Esophagus squamous epithelium (tissue), 5 donors: ENCODE measurements at places on chromosomes 13 and 19.

- DNase-seq: no peak
Measured at GRCh38 chr13:41763782-41764181, 197.1 kb downstream of the VWA8 start.

GRCh38 chr13:28552288-28552687, 57.4 kb upstream of the FLT1 start:
- no peak for DNase-seq

DNA sequence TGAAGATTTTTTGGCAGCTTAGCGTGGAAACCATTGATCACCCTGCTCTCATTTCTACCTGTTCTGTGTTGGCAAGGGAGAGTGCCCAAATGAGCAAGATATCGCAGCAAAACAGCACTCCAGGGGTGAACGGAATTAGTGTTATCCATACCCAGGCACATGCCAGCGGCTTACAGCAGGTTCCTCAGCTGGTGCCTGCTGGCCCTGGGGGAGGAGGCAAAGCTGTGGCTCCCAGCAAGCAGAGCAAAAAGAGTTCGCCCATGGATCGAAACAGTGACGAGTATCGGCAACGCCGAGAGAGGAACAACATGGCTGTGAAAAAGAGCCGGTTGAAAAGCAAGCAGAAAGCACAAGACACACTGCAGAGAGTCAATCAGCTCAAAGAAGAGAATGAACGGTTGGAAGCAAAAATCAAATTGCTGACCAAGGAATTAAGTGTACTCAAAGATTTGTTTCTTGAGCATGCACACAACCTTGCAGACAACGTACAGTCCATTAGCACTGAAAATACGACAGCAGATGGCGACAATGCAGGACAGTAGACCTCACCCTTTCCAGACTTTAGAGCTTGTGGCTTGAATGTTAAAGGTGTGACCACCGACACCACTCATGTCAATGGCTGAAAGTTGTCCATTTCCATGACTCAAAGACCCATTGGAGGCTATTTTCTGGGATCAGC, 5.8 kb downstream of the CEBPG start:
- no peak for DNase-seq

GRCh38 chr13:112055036-112055914, 11.7 kb upstream of the SOX1 start:
- DNase-seq: no peak

- DNase-seq: no peak
Measured at GRCh38 chr19:1483979-1484428, 5.0 kb upstream of the C19orf25 start.

DNA sequence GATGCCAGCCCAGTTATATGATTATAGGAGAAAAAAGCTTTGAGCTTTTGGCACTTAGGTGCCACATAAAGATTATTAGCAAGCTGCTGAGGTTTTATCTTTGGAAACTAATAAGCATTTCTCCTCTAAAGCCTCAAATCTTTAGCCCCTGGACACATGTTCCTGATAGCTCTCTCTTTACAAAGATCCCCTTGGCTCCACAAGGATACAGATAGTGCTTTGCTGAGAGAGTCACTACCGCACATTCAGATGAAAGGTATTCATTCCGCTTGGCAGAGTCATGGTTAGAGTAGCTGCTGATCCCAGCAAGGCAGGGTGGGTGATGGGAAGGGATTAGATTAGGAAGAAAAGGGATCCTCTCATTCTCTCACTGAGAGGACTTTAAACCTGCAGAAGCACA, 28.2 kb upstream of the PSG7 start:
- DNase-seq: no peak

GRCh38 chr13:112775791-112776279, 86.0 kb downstream of the ATP11A start:
- no peak for DNase-seq

DNA sequence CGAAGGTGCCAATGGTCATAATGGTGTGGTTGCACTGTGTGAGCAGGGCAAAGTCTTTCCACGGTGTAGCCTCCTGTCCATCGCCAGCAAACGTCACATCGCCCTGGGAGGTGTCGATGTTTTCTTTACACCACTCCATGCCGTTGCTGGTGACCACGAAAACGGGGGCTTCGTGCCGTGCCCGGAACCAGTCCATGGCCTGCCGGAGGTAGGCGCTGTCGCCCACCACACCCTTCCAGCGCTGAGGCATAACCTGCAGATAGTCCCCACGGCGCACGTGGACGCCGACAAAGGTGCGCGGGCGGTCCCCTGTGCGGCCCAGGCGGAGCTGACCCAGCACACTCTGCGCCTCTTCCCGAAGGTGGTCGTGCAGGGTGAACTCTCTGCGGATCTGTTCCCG, 2.1 kb downstream of the FUT1 start:
- no peak for DNase-seq

DNA sequence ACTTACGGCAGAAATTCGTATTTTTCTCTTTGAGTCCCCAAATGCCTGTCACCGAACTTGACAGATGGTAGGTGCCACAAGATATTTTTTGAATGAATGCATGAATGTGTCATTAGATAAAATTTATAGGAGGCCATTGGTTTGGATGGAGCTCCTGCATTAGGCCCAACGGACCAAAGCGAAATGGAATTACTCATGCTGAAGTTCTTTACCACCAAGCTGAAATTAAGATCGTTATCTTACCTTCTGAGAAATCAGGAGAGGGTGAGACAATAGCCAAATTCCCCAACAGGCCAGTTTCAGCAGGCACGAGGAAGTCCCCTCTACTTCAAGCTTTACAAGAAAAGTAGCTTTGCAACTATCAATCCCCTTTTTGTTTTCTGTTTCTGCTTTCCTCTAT, 452.5 kb upstream of the ARGLU1 start:
- no peak for DNase-seq

DNA sequence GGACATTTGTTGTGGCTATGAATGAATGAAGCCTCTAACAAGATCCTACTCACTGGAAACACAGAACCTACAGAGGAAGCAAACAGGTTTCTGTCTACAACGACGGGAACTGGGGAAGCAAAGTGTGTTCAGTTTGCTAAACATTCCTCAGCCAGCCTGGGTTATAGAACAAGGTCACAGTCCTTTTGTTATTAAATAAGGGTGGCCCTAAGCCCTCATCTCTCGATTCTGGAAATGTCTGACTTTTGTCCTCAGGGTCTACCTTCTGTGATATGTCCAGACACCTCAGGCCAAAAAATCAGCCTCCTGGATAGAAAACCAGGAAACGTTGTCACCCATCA, 64.6 kb upstream of the ARHGEF7 start:
- no peak for DNase-seq

DNA sequence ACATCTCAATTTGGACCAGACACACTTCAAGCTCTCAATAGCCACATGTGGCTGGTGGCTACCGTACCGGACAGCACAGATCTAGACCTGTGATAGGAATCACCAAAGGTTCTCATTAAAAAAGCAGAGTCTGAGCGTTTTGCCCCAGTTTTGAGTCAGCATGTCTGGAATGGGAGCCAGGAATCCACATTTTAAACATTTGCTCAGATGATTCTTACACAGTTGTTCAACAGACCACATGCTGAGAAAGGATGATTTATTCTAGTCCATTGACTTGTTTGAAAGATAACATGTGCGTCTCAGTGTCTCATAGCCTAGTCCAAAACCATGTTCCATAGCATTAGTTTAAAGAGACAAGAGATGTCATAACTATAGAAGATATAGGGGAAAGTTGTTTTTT, 53.4 kb downstream of the FLT3 start:
- DNase-seq: no peak

DNA sequence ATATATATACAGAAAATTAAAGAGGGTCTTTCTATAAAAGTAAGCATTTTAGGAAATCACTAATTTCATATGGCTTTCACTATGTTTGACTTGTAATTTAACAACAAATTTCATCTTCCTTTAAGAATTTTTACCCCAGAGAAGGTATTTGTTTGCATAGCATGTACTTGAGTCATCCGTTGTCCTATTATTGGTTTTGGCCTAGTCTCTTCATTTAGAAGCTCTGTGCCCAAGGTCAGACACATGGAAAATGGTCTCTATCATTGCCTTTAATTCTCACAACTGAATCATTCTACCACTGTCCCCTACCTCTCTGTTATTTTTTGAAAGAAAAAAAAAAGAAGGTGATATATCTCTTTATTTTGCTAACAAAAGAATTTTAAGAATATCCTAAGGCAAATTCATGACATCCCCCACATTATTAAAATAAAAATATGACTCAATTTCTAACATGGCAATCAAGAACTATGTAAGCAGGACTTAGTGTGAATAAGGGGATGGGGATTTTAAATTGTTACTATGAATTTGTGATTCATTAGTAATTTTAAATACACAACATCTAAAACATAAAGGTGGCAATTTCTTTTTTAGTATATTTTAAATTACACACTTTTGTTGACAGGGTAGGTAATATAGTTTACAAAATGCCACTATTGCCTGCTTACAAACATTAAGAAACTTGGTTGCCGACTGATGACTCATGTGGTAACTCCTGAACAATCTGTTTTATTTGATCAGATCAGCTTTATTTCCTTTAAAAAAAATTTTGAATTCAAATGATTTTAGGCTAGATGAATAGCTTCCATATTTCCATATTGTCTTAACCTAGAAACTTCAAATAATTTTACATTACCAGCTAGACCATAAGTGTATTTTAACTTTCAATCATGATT, 13.9 kb downstream of the SLITRK5 start:
- no peak for DNase-seq

- no peak for DNase-seq
Measured at GRCh38 chr19:18500376-18500775, 21.5 kb downstream of the ELL start.

- no peak for DNase-seq
Measured at GRCh38 chr13:113479179-113479578, 11.3 kb downstream of the DCUN1D2 start.

DNA sequence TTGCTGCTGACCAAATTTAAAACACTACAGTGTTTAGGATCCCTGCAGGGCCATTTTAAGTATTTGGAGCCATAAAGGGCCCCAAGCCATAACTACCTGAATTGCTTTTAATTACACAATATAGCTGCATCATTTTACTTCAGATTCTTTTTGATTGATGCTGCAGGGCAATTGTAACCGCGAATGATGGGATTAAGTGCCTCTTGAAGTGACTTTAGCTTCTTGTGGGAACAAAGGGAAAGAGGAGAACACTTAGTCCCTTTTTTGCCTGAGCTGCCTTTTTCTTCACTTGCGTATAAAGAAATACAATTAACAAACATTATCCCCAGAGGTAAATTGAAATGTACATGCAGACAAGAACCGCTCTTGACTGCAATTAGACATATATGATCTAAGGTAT, 228.5 kb downstream of the ZIC5 start:
- DNase-seq: no peak

DNA sequence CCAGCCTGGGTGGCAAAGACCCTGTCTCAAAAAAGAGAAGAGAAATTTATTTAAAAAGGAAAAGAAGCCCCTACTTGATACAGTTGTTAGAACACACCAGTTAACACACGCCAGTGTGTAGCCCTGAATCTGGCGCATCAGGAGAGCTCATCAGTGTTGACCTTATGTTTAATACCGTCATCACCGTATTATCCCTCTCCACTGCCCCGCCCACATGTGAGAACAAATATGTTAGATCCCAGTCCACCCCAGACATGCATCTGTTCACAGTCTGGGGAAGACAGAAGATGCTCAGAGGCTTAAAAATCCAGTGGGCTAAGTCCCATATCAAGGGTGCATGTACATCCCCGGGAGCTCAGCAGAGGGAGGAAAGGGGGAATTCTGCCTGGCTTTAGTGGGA, 155.2 kb downstream of the DPF1 start:
- DNase-seq: no peak

DNA sequence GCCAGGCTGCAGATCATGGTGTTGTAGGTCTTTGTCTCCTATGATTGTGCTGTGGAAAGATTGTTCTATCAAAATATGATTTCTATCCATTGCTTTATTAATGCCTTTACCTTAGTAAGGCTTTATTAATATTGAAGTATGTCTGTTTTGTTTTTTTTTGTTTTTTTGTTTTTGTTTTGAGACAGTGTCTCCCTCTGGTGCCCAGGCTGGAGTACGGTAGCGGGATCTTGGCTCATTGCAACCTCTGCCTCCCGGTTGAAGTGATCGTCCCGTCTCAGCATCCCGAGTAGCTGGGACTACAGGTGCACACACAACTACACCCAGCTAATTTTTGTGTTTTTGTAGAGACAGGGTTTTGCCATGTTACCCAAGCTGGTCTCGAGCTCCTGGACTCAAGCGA, 7.7 kb downstream of the IRGC start:
- no peak for DNase-seq

DNA sequence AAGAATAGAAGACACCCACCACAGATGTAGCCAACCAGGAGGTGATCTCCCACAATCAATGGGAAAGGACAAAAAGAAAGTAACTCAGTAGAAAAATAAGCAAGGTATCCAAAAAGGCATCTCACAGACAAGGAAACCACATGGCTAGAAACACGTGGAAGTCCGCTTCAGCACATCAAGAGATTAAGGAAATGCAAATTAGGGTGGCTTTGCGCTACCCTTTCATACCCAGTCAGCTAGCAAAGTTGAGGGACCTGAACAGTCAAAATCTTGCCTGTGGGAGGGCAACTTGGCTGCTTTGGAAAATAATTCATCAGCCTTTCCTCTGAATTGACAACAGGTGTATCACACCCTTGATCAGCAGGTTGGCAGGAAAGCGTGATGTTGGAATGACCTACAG, 11.6 kb upstream of the UQCR11 start:
- DNase-seq: no peak

DNA sequence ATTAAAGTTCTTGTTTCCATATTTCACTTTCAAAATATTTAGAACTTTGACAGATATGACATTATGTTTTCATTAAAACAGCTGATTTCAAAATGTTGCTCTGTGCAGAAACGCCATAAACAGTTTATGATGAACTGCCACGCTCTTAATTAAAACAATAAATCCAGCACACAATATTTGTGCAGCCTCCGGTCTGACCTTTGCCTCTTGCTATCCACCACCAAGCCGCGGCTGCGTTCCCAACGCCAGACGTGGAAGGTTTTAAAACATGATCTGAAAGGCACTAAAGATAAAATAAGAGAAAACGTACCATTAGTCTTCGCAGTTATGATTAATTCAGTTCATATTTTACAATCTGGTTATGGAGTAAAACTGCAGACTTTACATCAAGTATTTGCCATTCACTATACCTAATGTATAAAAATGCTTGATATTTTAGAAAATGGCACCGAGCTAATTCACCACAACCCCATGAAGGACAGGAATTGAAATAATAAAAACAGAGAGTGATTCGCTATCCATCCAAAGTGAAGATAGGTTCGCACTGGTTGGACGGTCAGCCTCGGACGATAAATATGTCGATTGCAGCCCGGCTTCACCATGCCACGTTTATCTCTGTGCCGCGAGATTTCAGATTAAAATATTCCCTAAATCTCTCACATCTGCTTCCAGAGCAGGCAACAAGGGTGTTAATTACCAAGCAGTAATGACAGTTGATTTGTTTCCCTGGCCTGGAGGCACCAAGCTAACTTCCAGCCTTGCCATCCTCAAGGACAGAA, 103.3 kb upstream of the ZNF507 start:
- DNase-seq: no peak

DNA sequence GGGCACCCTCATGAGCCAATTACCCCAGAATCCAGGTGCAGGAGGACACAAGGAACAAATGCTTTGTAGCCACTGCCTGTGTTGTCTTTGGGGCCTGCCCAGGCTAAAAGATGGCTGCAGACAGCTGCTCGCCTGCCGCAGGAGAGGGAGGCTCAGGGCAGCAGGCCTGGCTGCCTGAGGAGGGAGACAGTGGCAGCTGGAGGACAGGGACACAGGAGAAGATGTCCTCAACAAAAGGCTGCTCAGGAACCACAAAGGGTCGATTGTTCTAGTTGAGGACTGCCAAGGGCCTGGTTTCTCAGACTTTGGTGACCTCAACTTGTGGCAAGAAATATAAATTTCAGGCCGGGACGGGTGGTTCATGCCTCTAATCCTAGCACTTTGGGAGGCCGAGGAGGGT, 7.6 kb downstream of the SIRT2 start:
- DNase-seq: no peak

GRCh38 chr13:73572824-73573223, 514.0 kb downstream of the KLF5 start:
- no peak for DNase-seq
